ENCODE measurements at places on chromosomes 7 and 10. TPM values are rescaled to one million over a fixed set of nuclear protein-coding genes. Genes with fewer than 3 reads are reported as not detected.

DNA sequence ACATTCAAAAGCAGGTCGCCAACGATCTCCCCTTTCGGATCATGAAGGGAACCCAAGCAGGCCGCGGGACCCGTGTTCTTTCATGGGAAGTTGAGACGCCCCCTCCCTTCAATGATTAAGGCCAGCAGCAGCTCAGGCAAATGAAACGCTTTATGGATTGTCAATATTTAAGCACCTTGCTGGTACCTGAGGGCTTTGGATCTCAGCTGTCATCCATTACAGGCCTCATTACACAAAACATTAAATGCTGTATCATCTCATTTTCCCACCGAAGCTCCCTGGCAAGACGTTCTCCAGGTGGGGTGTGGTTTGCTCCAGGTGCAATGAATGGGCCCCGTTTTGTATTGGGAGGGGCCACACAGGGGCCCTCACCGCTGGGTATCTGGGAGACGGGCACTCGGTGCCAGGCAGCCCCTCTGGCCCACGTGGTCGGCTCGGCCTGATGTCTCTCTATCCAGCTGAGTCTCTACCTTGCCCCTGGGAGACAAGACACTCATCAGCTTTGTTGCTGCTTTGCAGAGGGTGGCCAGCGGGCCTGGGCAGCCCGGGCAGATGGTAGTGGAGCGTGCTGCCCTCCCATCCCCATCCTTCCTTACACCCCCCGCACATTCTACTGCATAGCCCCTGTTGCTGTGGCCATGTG is 456.1 kb upstream of the FOXK1 start:
- no peak for DNase-seq

DNA sequence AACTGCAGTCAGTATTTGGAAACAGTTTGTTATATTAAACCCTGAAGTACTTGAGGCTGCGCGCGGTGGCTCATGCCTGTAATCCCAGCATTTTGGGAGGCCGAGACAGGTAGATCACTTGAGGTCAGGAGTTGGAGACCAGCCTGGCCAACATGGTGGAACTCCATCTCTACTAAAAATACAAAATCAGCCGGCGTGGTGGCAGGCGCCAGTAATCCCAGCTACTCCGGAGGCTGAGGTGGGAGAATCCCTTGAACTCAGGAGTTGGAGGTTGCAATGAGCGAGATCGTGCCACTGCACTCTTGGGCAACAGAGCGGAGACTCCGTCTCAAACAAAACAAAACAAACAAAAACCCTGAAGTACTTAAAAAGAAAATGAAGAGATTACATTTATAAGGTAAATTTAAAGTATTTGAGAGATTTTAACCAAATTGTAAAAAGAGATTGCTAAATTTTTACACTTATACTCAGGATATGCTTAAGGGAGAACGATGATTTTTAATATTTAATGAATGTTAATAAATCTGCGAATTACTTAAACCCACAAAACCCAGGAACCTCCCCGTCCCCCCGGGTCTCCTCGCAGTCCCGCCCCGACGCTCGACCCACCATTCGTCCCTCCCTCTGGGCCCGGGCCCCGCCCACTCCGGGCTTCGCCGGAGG is 425 bp upstream of the MTG1 start:
- DNase-seq, result peak; percentile 33

DNA sequence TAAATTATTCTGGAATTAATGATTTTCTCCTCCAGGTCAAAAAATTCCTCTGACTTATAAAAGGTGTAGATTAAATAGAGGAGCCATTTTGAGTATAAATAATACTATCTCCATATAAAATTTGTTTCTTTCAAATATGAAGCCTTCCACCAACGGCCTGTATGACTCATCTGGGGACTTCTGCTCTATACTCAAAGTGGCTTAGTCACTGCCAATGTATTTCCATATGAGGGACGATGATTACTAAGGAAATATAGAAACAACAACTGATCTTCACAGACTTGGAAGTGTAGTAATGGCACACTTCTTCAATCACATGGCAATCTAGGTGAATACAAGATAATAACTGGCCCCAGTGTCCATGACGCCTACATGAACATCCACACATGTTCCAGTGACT is 335.6 kb upstream of the HGF start:
- DNase-seq, result no peak

Gene NUTM2E
- total RNA-seq, result 0.67 TPM

DNA sequence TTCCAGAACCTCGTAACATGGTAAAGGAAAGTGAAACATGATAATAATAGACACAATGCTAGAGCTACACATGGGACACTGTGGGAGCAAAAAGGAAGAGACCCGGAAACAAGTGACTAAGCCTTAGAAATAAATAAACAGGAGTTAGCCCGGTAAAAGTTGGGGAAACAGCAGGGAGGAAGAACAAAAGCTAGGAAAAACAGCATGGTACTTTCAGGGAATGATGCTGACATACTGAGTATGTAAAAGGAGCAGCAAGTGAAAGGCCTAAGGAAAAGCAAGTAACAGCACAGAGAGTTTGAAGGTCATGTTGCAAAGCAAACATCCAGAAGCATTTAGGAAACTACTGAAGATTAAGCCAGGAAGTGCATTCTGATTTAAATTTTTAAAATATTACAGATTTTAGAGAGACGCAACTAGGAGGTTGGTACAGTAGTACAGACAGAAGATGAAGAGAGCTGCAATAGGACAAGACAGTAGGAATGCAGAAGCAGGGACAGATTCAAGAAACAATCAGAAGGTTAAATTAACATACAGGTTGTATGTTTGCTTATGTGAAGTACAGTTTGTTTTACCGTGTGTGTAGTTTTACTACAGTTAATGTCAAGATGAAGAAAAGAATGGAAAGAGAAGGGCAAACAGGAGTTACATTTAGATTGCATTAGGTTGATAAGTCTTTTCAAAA is 63.7 kb downstream of the ARHGAP12 start:
- no peak for DNase-seq

GRCh38 chr7:80284855-80285254 is 150.2 kb downstream of the GNAI1 start:
- DNase-seq, result no peak

DNA sequence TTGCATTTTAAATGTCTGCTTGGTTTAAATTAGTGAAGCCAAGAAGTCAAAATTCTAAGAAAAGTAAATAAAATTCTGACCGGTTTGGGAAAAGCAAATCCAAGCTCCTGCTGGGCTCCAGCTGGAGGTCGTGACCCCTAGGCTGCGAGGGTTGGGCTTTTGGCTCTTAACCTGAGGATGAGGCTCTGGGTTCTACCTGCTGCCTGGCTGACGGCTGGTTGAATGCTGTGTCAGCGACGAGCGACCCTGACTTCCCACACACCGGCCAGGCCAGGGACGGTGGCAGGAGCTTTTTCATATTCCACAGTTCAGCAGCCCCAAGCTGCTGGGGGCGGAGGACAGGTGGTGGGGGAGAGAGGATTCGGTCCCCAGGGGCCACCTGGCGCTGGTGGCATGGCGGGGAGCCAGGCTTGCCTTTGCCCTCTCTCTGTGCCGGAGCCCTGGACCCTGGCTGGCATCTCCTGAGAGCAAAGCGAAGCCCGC is 843 bp upstream of the PLPP4 start:
- DNase-seq, result no peak

GRCh38 chr10:10786109-10787090 is 231.3 kb upstream of the CELF2 start:
- DNase-seq, result no peak

DNA sequence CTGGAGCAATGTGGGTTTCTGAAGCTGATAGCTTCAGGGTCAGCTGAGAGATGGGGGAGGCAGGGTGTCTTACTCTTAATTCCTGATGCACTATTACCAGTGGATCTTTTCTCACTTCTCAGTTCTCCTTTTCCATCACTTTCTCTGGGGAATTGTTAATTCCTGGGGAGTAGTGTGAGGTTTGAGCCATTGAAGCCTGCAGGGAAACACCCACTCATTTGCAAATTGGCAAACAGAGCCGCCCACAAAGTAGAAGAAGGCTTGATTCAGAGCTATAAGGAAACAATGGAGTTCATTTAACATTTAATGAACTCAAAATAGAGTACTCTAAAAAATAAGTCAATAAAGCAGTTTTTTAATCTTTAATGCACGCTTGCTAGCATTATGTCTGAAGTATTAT is 4.3 kb upstream of the TECTB start:
- DNase-seq, result no peak
